ENCODE measurements at places on chromosomes 2 and 18.

DNA sequence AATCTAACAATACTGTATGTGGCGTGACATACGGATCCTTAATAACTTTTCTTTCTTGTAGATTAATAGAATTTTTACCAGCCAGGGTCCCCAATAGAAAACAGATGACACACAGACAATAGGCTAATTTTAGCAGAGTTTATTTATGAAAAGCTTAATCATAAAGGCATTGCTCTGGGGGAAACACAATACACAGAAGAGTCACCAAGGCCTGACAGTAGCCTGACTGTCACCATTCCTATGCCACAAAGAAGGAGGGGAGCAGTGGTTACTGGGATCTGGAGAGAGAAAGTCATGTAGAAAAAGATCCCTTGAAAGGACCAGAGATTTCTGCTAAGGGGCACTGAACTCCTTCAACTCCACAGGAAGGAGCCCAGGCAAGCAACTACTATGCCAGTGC is 139.5 kb downstream of the METTL4 start:
- no peak for DNase-seq

DNA sequence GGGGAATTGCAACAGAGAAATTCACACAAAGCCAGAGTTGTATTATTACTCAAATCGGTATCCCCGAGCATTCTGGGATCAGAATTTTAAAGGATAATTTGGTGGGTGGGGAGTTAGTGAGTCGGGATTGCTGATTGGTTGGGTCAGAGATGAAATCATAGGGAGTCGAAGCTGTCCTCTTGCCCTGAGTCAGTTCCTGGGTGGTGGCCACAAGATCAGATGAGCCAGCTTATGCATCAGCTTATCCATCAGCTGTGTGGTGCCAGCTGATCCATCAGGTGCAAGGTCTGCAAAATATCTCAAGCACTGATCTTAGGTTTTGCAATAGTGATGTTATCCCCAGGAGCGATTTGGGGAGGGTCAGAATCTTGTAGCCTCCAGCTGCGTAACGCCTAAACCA is 34.3 kb upstream of the ITM2C start:
- no peak for DNase-seq

- no peak for DNase-seq
Observed at GRCh38 chr2:211376410-211376809, 820.0 kb downstream of the CPS1 start.

DNA sequence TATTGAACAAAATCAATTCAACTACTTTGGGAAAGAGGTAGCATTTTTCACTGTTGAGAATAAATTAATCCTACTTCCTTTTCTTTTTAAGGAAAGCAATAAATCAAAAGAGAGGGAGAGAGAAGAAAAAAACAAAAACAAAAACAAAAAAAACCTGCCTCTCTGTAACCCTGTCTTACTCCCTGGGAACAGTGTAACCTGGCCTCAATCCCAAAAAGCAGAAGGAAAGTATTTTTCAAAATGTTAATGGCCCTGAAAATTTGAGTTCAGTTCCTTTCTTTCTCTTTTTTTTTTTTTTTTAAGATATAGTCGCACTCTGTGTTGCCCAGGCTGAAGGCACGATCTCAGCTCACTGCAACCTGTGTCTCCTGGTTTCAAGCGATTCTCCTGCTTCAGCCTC is 35.9 kb downstream of the RHOB start:
- no peak for DNase-seq

- DNase-seq, result no peak
Observed at GRCh38 chr2:170680172-170680941, 34.8 kb upstream of the SP5 start.

- DNase-seq, result no peak
Observed at GRCh38 chr2:207896525-207897285, 127.0 kb upstream of the FZD5 start.

DNA sequence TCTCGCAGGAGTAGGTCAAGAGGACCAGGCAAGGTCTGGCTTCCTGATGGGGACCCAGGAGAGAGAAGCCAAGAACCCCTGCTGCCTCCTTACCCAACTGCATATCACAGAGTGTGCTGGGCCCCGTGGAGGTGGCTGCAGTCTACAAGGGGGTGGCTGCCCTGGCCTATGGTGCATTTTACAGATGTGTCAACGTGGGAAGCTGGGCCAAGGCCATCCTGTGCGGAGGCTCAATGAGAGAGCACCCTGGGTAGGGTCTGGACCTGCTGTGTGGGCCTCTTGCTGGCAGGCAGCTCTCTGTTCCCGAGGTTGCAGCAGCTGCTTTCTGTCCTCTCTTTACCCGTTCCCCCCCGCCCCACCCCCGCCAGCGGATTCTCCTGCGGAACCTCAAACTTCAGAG is 61.4 kb downstream of the GBX2 start:
- no peak for DNase-seq

- DNase-seq, result no peak
Observed at GRCh38 chr18:48868468-48869466, 82.0 kb downstream of the SMAD7 start.

DNA sequence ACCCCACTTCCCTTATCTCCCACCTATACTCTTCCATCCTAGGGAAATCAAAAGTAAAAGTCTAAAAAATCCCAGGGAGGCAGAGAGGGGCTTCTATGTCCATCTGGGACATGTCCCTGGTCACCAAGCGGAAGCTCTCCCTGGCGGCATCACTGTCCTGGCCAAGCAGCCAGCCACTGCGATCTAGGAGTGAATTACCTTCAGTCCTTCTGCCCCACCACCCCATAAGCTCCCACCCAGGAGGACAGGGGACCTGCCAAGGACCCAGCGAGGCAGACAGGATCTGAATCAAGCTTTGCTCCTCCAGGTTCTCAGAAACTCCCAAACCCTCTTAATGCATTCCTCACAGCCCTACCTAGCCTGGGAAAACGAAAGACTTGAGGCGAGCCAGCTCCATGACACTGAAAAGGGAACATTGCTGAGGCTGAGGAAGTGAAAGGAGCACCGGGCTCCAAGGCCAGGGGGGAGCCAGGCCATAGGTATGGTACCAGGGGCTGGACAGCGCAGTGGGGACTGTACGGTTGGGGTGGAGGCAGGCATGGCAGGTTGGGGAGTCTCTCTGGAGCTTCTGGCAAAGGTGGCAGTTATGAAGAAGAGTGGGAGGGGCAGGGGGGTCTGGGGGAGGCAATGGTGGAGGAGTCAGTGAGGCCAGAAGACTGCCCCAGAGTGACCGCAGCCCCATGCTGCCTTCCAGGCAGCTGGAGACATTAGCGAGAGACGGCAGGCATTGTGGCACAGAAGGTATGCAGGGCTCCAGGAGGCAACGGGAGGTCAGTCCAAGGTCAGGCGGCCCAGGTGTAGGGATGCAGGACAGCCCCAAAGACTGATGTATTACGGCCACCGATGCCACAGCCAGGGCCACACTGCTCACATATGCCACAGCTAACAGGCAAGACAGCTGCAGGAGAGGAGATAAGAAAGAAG is 2.7 kb upstream of the SLC23A3 start:
- DNase-seq, result no peak

GRCh38 chr2:20481798-20482405 is 35.0 kb downstream of the RHOB start:
- DNase-seq, result no peak

DNA sequence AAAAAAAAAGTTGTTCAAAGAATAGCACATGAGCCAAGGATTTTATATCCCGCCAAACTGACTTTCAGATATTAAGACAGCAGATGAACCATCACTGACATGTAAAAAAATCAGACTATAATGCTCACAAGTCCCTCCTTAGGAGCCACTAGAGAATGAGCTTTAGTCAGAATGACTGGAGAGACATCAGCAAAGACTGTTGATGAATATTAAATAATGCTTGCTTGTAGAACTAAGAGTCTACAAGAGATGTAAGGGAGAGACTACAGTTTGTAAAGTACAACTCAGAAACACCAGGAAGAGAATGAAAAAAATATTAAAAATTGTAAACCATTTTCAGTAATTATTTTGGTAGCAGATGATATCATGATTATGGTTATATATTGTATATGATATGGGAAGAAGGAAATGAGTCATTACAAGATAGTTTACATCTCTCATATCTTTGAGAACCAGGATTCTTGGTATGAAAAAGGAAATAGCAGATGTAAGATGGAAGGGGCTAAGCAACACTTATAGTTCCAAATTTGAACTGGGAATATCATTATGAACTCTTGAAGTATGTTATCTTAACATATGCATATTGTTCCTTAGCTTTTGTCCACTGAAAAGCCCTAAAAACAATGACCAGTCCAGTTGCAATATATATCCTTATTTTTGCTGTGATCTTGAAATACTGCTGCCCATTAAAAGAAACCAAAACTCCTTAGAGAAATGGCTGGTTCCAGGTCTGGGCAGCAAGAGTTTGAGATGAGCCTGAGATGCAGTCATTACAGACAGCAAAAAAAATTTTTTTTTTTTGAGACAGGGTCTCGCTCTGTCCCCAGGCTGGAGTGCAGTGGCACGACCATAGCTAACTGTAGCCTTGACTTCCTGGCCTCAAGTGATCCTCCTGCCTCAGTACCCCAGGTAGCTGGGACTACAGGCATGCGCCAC is 55.7 kb downstream of the PTPN2 start:
- no peak for DNase-seq

DNA sequence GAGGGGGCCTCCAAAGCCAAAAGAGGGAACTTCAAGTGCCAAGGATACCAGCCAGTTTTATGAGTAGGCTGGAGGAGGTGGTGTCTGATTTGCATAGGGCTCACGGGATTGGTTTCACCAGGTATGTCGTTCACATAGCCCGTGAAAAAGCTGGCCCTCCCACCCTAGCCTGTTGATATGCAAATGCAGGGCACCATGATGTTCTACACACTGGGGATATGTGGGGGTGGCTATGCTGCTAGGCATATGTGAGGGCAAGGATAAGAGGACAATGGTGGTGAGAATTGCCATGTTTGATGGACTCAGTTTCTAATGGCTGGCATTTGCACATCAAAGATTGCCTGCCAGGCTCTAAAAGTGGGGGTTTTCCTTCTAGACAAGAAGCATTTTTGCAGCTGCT is 378.6 kb downstream of the DPP10 start:
- no peak for DNase-seq

- DNase-seq, result no peak
Observed at GRCh38 chr2:138113871-138114525, 149.7 kb downstream of the HNMT start.

DNA sequence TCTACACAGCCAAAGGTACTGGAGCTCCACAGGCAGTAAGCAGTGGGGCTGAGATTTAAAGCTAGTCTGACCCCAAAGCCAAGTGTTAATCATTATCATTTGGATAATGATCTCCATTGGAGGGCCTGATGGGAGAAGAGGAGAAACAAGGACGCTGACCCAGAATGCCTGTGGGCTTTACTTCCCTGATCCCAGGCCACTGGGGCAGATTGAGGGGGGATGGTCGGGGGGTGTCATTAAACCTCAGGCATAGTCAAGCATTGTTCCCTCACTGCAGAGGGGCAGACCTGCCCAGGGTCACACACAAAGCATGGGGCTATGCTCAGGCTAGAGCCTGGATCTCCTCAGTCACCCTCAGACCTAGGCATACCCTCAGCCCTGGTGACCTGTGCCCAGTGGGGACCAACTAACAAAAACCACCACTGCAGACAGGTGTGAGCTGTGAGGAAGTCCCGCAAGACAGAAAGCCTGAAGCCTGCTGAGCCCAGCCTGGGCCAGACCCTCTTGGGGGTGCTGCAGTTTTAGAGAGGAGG is 53.4 kb downstream of the SDC1 start:
- no peak for DNase-seq

DNA sequence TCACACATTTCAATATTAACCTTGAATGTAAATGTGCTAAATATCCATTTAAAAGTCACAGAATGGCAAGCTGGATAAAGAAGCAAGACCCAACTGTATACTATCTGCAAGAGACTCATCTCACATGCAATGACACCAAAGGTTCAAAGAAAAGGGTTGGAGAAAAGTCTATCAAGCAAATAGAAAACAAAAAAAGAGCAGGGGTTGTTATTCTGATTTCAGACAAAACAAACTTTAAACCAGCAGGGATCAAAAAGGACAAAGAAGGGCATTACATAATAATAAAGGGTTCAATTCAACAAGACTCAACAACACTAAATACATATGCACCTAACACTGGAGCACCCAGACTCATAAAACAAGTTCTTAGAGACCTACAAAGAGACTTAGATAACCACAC is 14.5 kb upstream of the UNC80 start:
- DNase-seq, result no peak

GRCh38 chr2:35891528-35891927 is 464.1 kb upstream of the CRIM1 start:
- no peak for DNase-seq

- DNase-seq, result no peak
Observed at GRCh38 chr18:63302220-63302619, 17.3 kb downstream of the BCL2 start.

DNA sequence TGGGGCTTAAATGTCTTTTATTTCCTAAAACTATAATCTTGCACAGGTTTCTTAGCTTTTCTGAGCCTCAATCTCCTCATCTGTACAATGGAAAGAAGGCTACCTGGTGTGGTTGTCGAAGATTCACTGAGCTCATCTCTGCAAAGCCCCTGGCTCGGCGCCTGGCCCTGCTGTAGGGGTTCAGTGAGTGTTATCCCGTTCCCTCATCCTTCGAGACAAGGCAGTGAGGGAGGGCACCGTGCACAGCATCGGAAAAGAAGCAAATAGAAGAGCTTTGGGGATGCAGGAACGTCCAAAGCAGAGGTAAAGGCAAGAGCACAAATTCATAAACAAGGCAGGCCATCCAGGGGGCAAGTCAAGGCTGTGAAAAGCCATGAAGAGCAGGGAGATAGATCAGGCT is 41.2 kb upstream of the ATG16L1 start:
- DNase-seq, result no peak

GRCh38 chr2:176819306-176819705 is 393.3 kb upstream of the HNRNPA3 start:
- no peak for DNase-seq

GRCh38 chr18:33052886-33053285 is 280.1 kb upstream of the KLHL14 start:
- DNase-seq, result no peak

DNA sequence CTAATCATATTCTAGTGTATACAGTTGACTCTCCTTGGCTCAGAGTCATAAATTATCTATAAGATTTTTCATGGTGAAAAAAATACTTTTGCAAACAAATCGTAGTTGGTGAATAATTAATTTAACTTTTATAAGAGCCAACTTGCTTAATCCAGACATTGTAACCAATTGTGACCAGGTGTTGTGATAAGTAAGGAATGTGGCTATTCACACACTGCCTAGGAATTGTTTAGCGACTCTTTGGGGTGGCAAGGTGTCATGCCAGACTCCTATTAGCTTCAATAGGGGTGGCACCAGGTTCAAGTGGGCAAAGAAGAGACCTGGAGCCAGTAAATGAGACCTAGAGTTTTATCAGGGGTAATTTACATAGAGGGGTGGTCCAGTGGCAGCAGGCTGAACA is 344.7 kb upstream of the PKDCC start:
- DNase-seq, result no peak

DNA sequence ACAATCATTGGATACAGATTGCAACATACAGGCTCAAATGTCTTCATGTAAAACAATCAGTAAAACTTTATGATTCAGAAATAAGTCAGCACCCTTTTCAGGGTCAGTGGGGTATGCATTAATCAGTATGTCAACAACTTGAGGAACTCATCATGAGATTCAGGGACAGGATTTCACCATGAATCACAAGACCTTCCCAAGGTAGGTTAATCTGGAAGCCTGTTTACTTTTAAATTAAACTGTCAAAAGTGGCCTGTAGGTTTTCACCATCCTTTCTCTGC is 104.8 kb downstream of the SP100 start:
- no peak for DNase-seq

All from globus pallidus (tissue), 1 donor.